NCI-H1105 (cell line): ENCODE measurements at places on chromosomes 7 and 10.

DNA sequence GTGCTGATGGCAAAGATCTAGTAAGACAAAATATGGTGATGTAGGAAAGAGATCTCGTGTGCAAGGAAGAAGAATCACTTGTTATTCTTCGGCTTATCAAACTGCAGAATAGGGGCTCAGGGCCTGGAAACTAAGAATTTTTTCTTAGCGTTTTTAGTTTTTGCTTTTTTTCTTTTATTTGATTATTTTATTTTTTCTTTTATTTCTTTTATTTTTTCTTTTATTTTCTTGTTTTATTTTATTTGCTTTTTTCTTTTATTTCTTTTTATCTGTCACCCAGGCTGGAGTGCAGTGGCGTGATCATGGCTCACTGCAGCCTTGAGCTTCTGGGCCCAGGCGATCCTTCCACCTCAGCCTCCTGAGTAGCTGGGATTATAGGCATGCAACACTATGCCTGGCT lies 70.0 kb downstream of the ATRNL1 start:
- no peak for DNase-seq

DNA sequence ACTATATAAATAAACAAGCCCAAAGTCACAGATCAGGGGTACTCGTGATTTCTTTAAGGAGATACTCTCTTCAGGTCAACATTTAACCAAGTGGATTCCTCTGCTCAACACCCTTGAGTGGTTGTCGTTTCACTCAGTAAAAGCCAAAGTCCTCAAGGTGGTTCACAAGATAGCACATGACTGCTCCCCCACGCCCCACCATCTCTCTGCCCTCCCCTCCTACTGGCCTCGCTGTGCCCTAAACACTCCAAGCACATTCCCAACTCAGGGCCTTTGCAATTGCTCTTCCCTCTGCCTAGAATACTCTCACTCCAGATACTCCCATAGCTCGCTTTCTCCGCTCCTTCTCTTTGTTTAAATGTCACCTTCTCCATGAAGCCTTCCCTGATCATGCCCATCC lies 72.1 kb upstream of the FHIP2A start:
- no peak for DNase-seq

GRCh38 chr7:52009181-52009580 lies 692.6 kb upstream of the COBL start:
- no peak for DNase-seq

- DNase-seq = no peak
Observed at GRCh38 chr7:106452031-106452851, 167.5 kb upstream of the NAMPT start.

DNA sequence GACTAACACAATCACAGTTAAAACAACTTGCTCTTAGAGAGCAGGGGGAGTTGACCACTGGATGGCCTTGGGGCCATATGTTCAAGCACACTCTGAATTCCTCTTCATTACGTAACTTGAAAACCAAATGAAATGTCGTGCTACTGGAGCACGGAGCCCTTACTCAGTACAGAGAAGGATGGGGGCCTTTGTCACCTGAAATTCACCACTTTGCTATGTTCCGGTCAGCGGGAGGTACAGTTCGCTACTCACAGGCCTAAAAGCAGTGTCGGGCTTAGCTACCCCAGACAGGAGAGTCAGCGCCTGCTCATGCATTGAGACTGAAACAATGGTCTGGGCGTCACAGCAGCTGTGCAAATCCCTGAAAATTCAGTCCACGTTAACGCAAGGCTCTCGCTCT lies 39.6 kb downstream of the GLI3 start:
- DNase-seq = no peak

DNA sequence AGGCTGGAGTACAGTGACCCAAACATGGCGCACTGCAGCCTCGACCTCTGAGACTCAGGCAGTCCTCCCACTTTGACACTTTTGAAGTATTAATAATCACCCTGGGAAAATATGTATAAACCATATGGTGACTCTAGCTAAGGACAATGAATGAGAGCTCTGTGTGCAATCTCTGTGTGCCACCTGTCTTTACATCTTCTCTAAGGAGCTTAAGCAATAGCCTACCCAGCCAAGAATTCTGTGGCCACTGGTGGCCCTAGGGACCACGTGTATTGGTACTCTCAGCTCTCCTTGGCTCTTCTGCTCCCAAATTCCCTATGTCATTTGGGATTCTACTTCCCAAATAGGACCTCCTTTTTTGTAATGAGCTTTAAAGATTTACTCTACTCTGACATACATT lies 23.7 kb downstream of the FGF8 start:
- DNase-seq = no peak

GRCh38 chr7:3960050-3960763 lies 659.2 kb downstream of the SDK1 start:
- no peak for DNase-seq

GRCh38 chr10:69123747-69124562 lies at the start of gene VPS26A:
TSS of gene VPS26A (plus strand) at chr10:69124178. CDS start at chr10:69124278, 100 bp downstream.
- DNase-seq = peak; percentile 92

DNA sequence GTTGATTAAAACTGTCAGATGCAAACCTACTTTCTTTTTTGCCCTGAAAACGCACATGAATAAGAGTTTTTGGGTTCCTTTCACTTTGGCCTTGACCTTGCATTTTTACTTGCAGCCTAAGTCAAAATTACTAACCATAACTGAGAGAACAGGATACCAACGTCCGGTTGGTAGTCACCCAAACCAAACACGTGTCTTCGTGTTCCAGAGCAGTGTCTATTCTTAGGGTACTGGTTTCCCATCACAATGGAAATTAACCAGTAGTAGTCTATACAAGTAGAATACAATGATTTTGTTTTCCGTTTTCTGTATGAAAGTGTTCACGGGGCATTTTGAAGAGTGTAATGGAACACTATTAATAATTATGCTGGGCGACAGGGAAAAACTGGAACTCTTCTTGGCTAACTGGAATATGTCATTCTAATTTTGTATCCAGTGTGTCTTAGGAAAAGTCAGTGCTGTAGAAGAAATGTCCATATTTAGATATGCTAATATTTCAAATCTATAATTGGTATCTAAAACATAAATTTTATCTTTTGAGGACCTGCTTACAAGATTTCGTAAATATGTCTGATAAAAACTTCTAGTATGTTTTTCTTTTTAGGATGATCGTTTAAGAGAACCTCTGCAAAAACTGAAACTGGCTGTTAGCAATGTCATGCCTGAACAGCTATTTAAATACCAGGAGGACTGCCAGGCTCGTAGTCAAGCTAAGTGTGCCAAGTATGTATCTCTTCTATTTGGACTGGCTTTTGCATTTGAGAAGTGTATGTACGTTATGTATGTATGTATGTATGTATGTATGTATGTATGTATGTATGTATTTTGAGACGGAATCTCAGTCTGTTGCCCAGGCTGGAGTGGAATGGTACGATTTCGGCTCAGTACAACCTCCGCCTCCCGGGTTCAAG lies 40.9 kb downstream of the UBN2 start:
- no peak for DNase-seq

GRCh38 chr7:50152486-50152885 lies 59.4 kb upstream of the ZPBP start:
- DNase-seq = no peak

DNA sequence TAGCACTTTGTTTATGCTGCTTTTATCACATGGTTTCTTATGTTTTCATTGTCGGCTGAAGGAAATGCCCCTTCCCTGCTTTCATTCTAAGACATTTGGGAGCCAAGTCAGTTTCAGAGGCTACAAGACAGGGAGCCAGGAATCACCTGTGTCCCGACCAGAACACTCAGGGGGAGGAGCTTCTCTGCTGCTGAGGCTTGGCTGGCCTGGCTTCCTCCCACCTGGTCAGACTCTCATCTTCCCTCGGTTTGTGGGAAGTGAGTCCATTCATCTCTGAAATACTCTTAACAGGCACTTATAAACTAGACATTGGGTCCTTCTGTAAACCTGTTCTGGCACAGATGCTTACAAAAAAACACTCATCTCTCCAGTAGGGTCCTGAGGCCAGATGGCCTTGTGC lies 19.6 kb upstream of the GOLGA7B start:
- peak; percentile 54 for DNase-seq
